ENCODE measurements at places on chromosomes 4 and X. TPM values are rescaled to one million over a fixed set of nuclear protein-coding genes. Genes with fewer than 3 reads are reported as not detected.

The SLC26A1 gene
- total RNA-seq, result not detected

The MAGEA8 gene
- total RNA-seq, result not detected

The PCDH11X gene
- not detected for total RNA-seq

The SRPX gene
- total RNA-seq, result 151 TPM

The DDIT4L gene
- 5.4 TPM for total RNA-seq

The CLDN22 gene
- not detected for total RNA-seq

The GAB3 gene
- 5.2 TPM for total RNA-seq

The GABRB1 gene
- not detected for total RNA-seq

The CTAG1A gene
- total RNA-seq, result not detected

Measured in endothelial cell of coronary artery (primary cell).